ENCODE measurements at places on chromosomes 7 and 10. TPM values are rescaled to one million over a fixed set of nuclear protein-coding genes. Genes with fewer than 3 reads are reported as not detected.

The RTKN2 gene
- total RNA-seq, result 10.6 TPM

The TAX1BP1 gene
- total RNA-seq, result 103 TPM

The PRPS1L1 gene
- total RNA-seq, result not detected

The LIPN gene
- total RNA-seq, result not detected

The TLX1 gene
- not detected for total RNA-seq

The DDC gene
- total RNA-seq, result 4.8 TPM

The MUC12 gene
- total RNA-seq, result 0.23 TPM

The AEBP1 gene
- total RNA-seq, result 9.7 TPM

The SLC16A9 gene
- total RNA-seq, result 16.1 TPM

The SLC26A4 gene
- total RNA-seq, result 0.69 TPM

The ADIRF gene
- 4.8 TPM for total RNA-seq

The PHKG1 gene
- 7.2 TPM for total RNA-seq

The UTF1 gene
- not detected for total RNA-seq

The MYL10 gene
- not detected for total RNA-seq

The TNKS2 gene
- 80.5 TPM for total RNA-seq

The FOXP2 gene
- 94.6 TPM for total RNA-seq

The HOXA9 gene
- not detected for total RNA-seq

The HOGA1 gene
- total RNA-seq, result 2.5 TPM

The CLDN3 gene
- total RNA-seq, result 0.69 TPM

The FOXI2 gene
- not detected for total RNA-seq

The DYNC1I1 gene
- total RNA-seq, result 51.2 TPM

The PSD gene
- 108 TPM for total RNA-seq

The TMEM26 gene
- 1.8 TPM for total RNA-seq

The TMEM176A gene
- total RNA-seq, result 1.2 TPM

The FAM25G gene
- total RNA-seq, result not detected

The CCDC146 gene
- 19.1 TPM for total RNA-seq

The UPK3B gene
- total RNA-seq, result 0.23 TPM

The ASZ1 gene
- not detected for total RNA-seq

The C10orf67 gene
- total RNA-seq, result 1.2 TPM
